Daoy (cell line): ENCODE measurements at places on chromosomes 7 and 10.

DNA sequence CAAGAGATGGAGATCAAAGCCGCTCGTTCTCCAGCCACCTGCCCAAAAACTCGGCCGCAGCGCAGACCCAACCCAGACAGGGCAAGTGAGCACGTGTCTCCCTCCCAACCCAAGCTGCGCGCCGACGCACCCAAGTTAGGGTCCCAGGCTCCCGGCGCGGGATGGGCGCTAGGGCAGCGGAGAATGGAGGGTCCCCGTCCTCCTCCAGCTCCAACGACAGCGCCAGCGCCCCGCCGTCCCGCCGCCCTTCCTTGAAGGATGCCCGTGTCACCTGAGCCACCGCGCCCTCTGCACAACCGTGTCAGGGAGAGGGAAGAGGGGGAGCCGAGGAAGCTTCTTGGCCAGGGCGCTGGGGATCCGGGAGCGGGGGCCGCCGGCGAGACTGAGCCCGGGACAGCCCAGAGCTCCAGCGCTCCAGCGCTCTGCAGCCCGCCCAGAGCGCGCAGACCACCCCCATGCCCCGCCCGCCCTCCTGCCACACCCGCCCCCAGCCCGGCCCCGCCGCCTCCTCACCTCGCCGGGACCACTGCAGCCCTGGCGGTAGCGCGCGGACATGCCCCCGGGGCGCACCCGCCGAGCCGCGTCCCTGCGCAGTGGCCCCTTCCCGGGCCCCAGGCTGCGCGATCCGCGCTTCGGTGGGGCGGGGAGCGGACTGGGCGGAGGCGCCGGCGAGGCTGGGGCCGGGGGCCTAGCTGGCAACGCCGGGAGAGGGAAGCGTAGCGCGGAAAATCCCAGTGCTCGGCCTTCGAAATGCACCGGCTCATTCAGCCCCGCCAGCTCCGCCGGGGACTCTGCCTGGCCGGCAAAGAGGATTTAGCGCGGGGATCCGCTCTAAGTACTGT lies at the start of gene SLC16A12:
Gene SLC16A12, minus strand, starts transcription at position 424 of the 842 bp plus-strand sequence. CDS start 73,016 bp downstream, outside the sequence.
- peak; percentile 15 for DNase-seq

DNA sequence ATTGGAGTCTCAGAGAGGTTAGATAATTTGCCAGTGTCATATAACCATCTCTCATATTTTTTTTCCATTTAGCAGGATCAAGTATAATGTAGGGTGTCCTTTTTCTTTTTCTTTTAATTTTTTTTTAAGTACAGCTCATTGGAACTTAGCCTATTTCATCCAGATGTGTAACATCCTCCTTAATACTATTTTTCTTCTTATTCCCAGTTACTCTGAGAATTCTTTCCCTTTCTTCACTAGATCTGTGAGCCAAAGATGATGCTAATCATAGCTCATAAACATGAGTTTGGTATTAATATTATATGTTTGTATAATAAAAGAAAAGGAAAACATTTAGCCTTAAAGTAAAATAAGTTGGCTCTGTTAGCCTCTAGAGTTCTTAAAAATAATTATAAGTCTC lies 32.8 kb downstream of the PPP1R9A start:
- no peak for DNase-seq

- DNase-seq = no peak
These were observed 19.2 kb upstream of the OR6B1 start for GRCh38 chr7:143980746-143981510.

- DNase-seq = no peak
These were observed 61.8 kb downstream of the SND1 start for GRCh38 chr7:127713758-127714157.

GRCh38 chr7:1555813-1556543 lies at the start of gene TMEM184A:
Gene TMEM184A, minus strand, starts transcription at chr7:1556205. Its CDS starts 721 bp downstream, at chr7:1555484.
- DNase-seq = peak; percentile 83

GRCh38 chr10:101588879-101589278 lies 758 bp downstream of the DPCD start:
- peak; percentile 54 for DNase-seq

DNA sequence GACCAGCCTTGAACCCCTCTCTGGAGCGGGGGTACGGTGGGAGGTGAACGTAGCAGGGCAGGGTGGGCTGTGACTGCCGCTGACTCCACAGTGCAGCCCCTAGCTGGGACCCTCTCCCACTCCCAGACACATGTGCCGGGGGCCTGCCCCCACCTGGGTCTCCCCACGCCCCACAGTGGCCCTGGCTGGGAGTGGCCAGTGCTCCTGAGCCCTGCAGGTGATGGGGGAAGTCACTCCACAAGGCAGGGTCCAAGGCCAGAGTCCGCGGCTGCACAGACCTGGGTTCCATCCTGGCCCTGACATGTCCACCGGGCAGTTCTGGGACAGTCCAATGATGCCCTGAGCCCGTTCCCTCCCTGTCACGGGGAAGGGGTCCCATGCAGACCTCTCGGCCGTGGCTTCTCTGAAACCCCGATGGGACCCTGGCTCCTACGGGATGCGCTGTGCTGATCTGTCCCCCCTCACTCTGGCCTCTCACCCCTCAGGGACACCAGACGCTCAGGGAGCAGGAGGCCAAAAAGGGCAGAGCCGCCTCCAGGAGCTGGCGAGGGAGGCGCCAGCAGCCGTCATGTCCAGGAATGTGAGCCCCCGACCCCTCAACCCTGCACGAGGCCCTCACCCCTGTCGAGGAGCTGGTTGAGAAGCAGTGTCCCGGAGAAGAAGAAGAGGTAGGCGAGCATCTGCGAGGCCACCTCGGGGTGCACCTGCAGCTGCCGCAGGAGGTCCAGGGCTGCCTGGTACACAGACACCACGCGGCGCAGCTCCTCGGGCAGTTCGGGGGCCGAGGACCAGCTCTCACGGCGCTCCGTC lies 40.4 kb downstream of the AP5Z1 start:
- DNase-seq = no peak

DNA sequence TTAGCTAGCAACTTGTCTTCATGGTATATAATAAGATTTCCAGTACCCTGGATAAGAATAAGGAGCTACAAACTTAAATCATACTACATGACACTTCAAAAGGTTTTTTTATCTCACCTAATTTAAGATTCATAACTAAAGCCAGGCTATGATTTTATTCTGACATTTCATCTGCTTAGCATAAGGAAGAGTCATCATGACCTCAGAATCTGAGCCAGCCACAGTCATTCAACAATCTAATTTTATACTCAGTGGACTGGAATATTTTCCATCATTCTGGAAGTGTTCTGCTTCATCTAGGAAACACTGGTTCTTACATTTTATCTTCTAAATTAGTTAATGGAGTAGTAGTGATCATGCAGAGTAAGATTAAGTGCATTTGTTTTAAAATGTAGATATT lies 102.1 kb upstream of the KCND2 start:
- no peak for DNase-seq

DNA sequence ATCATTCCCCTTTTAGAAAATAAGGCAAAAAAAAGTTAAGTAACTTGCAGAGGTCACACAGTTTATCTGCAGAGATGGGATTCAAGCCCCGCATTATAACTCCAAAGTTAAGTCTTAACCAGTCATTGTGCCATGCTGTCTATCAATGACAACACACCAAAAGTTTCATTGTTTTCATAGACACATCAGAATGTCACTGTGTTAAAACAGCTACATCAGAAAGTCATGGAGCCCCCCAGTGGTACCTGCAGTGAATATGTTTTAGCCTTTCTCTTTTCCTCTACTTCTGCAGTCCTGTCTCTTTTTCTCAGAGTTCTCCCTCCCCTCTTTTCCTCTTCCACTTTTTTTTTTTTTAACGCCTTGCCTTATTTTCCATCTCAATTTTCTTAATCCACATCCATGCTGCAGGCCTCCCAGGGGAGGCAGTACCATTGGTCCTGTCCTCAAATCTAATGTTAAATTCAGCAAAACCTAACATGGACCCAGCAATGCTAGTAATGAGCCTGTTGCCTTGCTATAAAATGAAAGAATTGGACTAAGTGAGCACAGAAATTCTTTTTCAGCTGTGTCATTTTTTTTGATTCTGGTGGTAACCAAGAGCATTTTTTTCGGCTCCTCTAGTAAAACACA lies 3.8 kb upstream of the NRCAM start:
- DNase-seq = peak; percentile 44

DNA sequence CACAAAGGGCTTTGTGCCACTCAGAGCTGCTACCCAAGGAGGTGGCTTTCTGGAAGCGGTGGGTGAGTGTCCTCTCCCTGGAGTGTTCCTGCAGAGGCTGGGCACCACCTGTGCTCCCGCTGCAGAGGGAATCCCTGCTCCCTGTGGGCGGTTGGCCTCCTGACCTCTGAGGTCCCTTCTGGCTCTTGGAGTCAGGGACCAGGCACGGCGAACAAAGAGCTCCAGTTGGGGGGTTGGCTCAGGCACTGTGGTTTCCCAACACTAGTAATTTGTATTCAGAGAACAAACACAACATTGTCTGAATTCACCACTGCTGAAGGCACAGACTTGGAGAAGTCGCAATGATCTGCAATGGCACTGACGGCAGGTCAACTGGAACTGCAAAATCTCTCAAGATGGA lies 328.9 kb downstream of the PRPF18 start:
- no peak for DNase-seq

GRCh38 chr7:25396668-25397067 lies 168.4 kb upstream of the NPVF start:
- no peak for DNase-seq

DNA sequence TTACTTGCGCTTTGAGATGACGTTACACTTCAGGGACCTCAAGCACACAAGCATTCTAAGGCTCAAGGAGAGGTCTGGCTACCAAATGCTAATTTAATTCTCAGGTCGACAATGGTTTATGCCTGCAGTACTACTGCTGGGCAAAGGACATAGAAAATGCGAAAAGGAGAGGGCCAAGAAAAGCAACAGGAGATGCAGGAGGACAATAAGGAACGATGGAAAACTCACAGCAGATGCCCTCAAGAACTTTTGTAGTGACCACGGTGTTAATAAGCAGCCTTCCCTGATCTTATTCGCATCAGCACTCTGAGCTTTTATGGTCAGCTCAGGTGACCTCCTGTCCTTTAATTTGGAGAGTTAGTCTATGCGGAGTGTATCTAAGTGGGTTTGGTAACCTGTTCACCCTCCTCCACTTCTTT lies 146.3 kb downstream of the GPR85 start:
- no peak for DNase-seq

DNA sequence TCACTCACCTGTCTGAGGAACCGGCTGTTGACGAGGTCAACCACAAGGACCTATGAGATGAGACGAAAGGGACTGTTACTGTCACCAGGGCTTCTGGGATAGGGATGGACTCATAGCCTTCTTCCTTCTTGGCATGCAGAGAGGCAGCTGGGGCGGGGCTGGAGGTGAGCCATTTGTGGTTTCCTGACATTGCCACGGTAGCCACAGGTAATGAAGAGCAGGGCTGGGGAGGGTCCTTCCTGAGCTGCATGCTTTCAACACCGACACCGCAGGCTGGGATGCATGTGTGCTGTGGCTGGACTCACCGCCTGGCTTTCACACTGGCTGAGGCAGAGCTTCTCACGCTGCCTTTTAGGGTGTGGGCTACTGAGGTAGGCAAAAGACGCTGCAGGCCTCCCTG lies 46.4 kb upstream of the MKRN1 start:
- DNase-seq = peak; percentile 16

DNA sequence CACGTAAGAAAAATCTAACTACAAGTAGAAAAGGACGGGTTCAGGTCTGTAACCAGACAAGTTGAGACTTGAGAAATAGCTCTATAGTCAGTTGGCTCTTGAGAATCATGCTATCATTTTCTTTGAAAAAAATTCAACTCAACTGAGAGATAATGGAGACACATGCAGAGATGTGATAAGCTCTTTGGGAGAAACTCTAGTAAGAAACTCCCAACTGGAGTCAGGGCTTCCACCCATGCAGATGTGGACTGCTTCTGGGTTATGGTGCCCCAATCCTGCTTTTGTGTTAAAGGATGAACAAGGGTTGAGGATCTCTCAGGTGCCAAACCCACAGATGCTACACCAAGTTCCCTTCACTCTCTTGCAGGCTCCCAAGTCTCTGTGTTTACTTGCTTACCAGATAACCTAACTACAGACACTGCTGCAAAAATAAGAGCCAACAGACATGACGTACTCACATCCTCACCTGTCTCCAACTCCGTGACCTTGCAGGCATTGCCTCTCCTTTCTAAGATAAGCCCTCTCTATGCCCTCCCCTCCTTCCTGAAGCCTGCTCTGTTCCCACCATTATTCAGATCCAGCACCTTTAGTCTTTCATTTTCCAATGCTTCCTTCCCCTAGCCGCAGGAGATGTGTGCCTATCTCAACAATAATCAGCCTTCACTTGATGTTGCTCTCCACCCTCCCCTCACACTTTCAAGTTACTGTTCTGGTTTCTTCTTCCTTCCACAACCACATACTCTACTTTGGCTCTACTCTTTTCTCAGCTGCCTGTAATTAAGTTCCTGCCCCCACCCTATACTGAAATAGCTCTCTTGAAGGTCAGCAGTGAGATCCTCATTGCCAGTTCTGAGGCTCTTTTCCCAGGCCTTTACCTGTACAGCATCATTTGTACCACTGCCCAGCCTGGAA lies 130.0 kb downstream of the ICA1 start:
- no peak for DNase-seq

DNA sequence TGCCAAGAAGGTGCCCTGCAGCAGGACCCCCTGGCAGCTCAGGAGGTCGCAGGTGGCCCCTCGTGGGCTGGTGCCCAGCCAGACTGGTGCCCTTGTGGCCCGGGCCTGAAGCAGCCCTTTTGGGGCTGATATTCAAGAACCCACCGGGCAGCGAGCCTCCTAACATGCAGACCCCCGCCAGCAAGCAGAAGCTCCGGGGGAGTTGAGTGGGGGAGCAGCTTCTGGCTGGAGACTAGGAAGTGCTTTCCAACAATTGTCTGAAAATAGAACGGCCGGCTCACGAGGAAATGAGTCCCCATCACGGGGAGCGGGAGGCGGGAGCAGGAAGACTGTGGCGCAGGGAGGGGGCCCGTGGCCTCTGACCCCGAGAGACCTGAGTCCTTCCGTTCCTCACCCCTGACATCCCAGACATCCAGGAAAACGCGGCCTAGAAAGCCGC lies 9.5 kb upstream of the INTS1 start:
- DNase-seq = no peak

GRCh38 chr10:91311601-91312381 lies 91.3 kb downstream of the PCGF5 start:
- DNase-seq = no peak

GRCh38 chr7:163971-164881 lies 28.1 kb upstream of the FAM20C start:
- no peak for DNase-seq

- DNase-seq = no peak
These were observed 7.3 kb downstream of the MMP21 start for GRCh38 chr10:125768219-125768855.

DNA sequence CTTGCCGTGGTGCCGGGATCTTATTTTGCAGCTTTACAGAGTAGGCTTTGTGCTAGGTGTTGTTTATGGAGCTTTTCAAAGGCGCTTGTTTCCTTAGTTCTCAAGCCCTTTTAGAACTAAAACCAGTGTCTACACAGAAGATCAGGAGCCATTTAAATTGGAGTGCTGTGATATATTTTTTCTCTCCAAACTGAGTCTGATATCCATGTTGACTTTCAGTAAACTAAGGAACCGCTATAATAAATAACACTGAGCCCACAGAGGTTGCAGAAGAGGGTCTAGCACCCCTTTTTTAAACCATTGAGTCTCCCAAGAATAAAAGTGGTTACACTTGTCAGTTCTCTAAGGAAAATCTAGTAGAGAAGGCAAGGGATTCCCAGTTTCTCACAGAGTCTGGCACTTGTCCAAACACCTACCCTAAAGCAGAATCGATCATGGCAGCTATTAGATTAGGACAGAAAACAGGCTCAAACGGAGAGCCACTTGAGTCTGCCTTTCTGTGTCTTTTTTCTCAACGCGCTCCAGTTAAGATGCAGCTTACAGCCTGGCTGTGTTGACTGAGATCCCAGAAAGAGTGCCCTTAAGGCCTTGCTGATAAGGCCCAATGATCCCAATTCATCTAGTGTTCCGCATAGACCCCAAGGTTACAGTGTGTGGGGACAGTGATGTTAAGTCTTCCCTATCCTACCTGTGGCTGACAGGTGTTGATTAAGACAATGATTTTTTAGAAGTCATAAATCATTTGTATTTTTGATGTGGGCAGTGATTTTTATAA lies 804 bp downstream of the TMEM106B start:
- peak; percentile 21 for DNase-seq
